ENCODE measurements at places on chromosomes 1 and 21.

GRCh38 chr1:36729289-36729688, 246.6 kb upstream of the CSF3R start:
- DNase-seq: no peak

GRCh38 chr1:107436552-107437241, 295.9 kb downstream of the NTNG1 start:
- DNase-seq: no peak

DNA sequence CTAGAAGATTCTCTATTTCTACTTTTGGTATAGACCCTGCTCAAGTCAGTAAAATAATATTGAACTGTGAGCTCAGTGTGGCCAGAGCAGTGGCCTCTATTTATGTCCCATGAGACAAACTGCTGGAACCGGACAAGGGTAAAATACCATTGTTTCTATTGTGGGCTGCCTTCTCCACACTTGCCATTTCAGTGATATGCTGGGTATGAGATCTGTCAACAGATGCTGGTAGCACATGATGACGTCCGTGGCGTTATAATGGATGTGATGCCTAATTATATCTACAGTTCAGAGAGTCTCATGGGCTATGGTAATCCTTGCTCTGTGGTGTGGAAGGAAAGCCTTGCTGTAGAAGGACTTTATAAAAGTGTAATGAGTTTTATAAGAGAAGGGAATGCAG, 2.4 kb downstream of the ACTN2 start:
- DNase-seq: no peak

DNA sequence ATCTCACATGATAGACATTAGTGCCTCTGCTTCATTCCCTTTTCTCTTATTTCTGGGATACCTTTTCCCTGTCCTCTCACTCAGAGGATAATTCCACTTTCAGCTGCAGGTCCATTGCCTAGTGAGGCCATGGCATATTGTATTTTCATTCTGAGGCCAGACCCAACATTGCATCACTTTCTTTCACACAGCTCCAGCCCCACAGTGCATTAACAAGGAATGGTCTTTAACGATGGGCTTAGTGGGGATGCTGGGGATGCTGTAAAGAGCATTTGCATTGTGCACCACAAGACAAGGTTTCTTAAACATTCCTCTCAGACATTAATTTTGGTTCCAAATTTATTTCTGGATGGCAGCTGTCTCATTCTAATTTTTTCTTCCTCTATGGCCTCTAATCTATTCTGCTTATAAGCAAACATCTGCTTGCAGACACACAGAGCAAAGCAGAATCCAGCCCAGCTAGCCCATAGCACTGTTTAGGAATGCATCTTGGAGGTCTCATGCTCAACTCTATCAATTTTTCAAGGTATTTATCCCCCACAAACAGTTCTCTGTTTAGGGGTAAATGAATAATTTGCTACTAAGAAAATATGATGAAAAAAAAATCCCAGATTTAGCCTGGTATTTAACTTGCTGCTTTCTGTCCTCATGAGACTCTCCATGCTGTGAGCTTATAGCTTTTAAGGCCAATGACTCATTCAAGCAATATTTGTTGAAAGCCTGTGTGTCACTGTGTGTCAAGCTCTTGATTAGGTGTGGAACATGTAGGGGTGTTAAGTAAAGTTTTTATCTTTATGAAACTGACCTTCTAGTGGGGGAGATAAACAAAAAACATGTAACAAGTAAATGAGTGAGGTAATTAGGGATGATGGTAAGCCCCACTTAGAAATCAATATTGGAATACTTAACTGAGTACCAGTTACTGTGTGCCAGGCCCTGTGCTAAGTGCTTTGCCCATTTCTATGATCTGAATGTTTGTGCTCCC, 44.5 kb upstream of the CCDC190 start:
- no peak for DNase-seq

All from nucleus accumbens (tissue), 56 donors.